Uterus (tissue), 4 donors: ENCODE measurements at places on chromosomes 4 and X. TPM values are rescaled to one million over a fixed set of nuclear protein-coding genes. Genes with fewer than 3 reads are reported as not detected.

The TMEM175 gene
- total RNA-seq = 39.7 TPM

The KLHL2 gene
- 68.2 TPM for total RNA-seq

- no peaks in the 10 kb centered on the region for H3K36me3 ChIP-seq
- no peak for DNase-seq
- no peaks in the 10 kb centered on the region for H3K4me1 ChIP-seq
- H3K4me3 ChIP-seq = no peak overlapping the region
- no peak overlapping the region for H3K27ac ChIP-seq
These were observed 218.9 kb downstream of the FBXW7 start for GRCh38 chr4:152316969-152317368.

DNA sequence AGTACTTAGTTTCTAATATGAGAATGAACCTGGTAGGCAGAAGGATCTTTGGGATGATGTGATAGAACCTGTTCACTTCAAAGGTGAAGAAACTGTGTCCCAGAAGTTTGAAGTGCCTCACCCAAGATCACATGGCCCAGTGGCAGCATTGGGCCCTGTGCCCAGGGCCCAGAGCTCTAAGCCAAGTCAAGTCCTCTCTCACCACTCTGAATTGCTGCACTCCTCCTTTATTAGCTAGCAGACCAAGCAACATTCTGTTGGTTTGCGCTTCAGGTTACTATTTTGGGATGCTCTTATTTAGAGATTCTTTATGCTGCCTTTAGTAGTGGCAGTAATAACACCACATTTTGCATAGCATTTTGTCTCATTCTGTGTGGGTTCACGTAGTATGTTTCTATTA is 82.7 kb downstream of the PARM1 start:
- no peaks in the 10 kb centered on the region for H3K4me1 ChIP-seq
- DNase-seq = no peak
- H3K27ac ChIP-seq = no peak overlapping the region
- no peaks in the 10 kb centered on the region for H3K27me3 ChIP-seq
- no peak overlapping the region for H3K4me3 ChIP-seq
- H3K36me3 ChIP-seq = no peaks in the 10 kb centered on the region

DNA sequence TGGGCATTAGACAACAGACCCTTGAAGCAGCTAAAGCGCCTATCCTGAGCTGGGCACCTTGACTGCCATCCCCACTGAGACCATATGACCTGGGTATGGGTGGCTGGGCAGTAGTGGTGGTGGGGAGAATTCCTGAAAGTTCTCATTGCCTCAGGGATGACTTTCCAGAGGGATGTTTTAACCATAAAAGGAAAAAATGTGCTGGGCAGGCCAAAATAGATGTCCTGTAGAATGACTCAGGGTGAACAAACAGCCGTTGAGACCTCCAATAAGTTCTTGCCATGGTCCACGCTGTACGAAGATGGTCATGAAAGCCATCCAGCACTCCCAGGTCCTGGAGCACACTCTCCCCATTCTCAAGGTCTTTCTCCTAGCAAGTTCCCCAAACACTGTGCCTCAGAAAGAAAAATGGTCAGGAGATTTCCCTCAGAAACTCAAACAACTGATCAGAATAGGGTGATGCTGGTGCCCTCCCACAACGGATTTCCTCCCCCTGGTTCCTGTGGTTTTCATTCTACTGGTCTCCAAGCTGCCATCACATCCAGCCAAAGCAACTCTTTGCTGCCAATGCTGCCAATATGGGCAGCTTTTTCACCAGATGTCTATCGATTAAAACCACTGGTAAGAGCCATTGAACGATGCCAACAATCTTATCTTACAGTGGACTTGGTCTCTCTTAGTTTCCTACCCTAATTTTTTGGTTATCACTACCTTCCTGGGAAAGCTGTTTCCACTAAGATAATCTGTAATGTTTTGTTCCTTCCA is 11.2 kb downstream of the CDKN2AIP start:
- H3K27me3 ChIP-seq = no peaks in the 10 kb centered on the region
- H3K4me1 ChIP-seq = no peaks in the 10 kb centered on the region
- H3K36me3 ChIP-seq = no peaks in the 10 kb centered on the region
- H3K4me3 ChIP-seq = no peak overlapping the region

- H3K36me3 ChIP-seq = no peaks in the 10 kb centered on the region
- no peak overlapping the region for H3K4me3 ChIP-seq
- H3K4me1 ChIP-seq = no peaks in the 10 kb centered on the region
- no peak overlapping the region for H3K27ac ChIP-seq
- no peak for DNase-seq
These were observed 772.7 kb upstream of the EPHA5 start for GRCh38 chr4:66443008-66443407.

- H3K27me3 ChIP-seq = no peaks in the 10 kb centered on the region
- no peak overlapping the region for H3K4me3 ChIP-seq
- no peak overlapping the region for H3K27ac ChIP-seq
- no peaks in the 10 kb centered on the region for H3K36me3 ChIP-seq
These were observed 98.3 kb upstream of the EOLA2 start for GRCh38 chrX:150036641-150037040.
